ENCODE measurements at places on chromosomes 2 and 18.

GRCh38 chr2:159148901-159149300, 137.6 kb downstream of the WDSUB1 start:
- no peak for DNase-seq

GRCh38 chr18:55517055-55517454, 70.9 kb downstream of the TCF4 start:
- no peak for DNase-seq

- DNase-seq = no peak
Observed at GRCh38 chr2:102069311-102069974, 73.1 kb upstream of the IL1R1 start.

GRCh38 chr2:199455545-199456382, 2.0 kb downstream of the SATB2 start:
- DNase-seq = no peak

DNA sequence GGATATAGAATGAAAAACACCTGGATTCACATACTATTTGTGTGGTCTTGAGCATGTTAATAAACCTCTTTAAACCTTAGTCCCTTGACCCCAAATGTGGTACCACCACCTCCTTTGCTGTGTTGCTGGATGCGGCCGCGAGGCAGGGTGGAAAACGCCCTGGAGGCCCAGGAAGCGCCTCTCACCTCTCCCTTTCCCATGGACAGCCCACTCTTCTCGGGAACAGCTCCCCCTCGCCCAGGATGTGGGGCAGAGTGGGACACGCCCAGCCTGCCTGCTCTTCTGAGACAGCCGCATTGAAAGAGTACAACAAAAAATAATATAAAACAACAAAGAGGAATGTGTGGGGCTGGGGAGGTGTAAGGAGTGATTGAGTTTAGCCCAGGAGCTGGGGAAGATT, 549.0 kb upstream of the ID2 start:
- DNase-seq = no peak

GRCh38 chr2:13193900-13194299, 477.2 kb downstream of the TRIB2 start:
- DNase-seq = no peak

GRCh38 chr2:9266711-9267110, 60.1 kb downstream of the ASAP2 start:
- no peak for DNase-seq
